A673 (cell line): ENCODE measurements at places on chromosomes 2 and 18. TPM values are rescaled to one million over a fixed set of nuclear protein-coding genes. Genes with fewer than 3 reads are reported as not detected.

The MYCN gene
- 2.8 and 3.4 TPM in 2 replicates for total RNA-seq

The TCF23 gene
- not detected in 2 replicates for total RNA-seq

The FAP gene
- total RNA-seq, result 0.88 and 2.3 TPM in 2 replicates

The OSR1 gene
- total RNA-seq, result 0.13 and 0.84 TPM in 2 replicates

The G6PC2 gene
- total RNA-seq, result not detected in 2 replicates

The IRS1 gene
- 27.9 and 29.3 TPM in 2 replicates for total RNA-seq

The CFC1 gene
- total RNA-seq, result not detected in 2 replicates

The DHRS9 gene
- total RNA-seq, result not detected in 2 replicates

The OTOS gene
- not detected in 2 replicates for total RNA-seq

The C2orf66 gene
- 0.28 TPM in 1 of 2 replicates, not detected in the other for total RNA-seq

The GAL3ST2 gene
- 5.0 and 5.3 TPM in 2 replicates for total RNA-seq

The NXPH2 gene
- 4.8 and 5.4 TPM in 2 replicates for total RNA-seq

The OR6B2 gene
- not detected in 2 replicates for total RNA-seq

The ARHGEF33 gene
- total RNA-seq, result 0.09 and 0.35 TPM in 2 replicates

The RAB6C gene
- total RNA-seq, result not detected in 2 replicates

The GREB1 gene
- 1.3 and 1.5 TPM in 2 replicates for total RNA-seq

The ZBTB14 gene
- 14.4 and 14.8 TPM in 2 replicates for total RNA-seq

The SMYD1 gene
- total RNA-seq, result not detected in 2 replicates
